ENCODE measurements at places on chromosomes 1 and 21.

DNA sequence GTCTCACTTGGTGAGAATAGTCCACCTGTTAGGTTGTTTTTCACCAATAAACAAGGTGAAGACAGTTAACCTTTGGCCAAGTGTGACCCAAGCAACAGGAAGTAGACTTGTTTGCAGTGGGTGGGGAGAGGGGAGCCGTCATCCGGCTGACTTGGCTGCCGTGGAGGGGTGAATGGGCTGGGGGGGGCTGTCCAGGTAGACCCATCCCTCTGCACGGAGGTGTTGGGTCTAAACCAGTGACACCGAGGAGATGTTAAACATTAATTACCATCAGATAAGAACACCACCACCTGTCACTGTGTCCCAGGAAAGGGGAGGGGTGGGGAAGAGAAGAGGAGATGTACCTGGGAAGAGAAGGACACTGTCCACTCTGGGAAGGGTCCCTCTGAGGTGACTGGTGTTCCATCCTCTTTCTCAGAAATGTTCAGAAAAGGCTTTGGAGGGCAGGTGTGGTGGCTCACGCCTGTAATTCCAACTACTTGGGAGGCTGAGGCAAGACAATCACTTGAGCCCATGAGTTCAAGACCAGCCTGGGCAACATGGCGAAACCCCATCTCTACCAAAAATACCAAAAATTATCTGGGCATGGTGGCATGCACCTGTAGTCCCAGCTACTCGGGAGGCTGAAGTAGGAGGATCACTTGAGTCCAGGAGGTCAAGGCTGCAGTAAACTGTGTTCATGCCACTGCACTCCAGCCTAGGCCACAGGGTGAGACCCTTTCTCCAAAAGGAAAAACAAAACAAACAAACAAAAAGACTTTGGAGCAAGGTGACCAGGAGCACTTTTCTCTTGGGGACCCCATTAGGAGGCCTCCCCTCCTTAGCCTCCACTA, 6.7 kb upstream of the MYOM3 start:
- DNase-seq, result no peak

DNA sequence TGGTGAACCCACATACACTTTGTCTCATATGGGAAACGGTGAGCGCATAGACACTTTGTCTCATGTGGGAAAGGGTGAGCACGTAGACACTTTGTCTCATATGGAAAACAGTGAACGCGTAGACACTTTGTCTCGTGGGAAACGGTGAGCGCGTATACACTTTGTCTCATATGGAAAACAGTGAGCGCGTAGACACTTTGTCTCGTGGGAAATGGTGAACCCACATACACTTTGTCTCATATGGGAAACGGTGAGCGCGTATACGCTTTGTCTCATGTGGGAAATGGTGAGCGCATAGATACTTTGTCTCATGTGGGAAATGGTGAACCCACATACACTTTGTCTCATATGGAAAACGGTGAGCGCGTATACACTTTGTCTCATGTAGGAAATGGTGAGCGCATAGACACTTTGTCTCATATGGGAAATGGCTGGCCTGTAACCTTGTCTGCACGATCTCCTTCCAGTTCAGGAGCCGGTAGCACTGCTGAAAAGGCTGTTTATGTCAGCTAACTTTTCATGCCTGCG, 50.7 kb upstream of the TRAPPC10 start:
- DNase-seq, result no peak

GRCh38 chr1:14553711-14554110, 44.8 kb upstream of the KAZN start:
- DNase-seq, result no peak

DNA sequence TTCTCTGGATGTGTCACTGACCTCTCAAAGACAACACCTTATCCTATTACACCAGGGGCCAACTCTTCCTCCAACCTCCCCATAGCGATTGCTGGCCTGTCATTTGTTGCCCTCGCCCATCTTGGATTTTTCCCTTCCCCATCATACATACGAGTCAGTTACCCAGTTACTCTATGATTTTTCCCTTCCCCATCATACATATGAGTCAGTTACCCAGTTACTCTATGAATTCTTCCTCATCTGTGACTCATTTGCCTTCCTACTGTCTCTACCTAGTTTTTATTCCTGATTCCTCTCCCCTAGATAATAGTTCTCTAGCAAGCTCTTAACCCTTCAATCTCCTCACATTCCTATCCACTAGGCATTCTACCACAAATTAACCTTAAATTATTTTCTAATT, 178.8 kb downstream of the NR5A2 start:
- DNase-seq, result no peak

GRCh38 chr1:205438213-205439158, 16.6 kb upstream of the LEMD1 start:
- DNase-seq, result no peak

DNA sequence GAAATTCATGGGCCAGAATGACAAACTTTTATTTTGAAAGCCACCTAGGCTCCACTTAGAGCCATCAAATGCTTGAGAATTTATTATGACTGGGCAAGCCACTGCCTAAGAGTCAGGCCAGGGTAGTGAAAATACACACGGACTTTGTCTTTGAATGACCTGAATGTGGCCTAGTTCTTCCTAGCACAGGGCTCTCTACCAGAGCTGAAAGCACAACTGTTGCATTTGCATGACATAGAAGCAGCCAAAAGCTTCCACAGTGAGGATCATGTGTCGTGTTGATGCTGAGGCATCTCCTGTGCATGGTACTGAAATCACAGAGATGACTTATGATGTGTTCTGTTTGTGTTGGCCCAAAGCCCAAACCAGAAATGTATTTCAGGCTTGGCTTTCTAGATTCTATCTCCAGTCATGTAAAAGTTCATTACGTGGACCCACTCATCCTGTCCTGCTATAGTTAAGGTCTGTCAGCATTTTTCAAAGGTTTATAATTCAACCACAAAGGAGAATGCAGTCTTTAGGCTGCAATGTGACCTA, 164.0 kb upstream of the UBE2U start:
- DNase-seq, result no peak

- no peak for DNase-seq
Observed at GRCh38 chr21:25862112-25862511, 127.3 kb downstream of the GABPA start.

GRCh38 chr21:29656504-29657239, 283.1 kb downstream of the GRIK1 start:
- DNase-seq, result no peak
